ENCODE measurements at places on chromosomes 4 and X.

DNA sequence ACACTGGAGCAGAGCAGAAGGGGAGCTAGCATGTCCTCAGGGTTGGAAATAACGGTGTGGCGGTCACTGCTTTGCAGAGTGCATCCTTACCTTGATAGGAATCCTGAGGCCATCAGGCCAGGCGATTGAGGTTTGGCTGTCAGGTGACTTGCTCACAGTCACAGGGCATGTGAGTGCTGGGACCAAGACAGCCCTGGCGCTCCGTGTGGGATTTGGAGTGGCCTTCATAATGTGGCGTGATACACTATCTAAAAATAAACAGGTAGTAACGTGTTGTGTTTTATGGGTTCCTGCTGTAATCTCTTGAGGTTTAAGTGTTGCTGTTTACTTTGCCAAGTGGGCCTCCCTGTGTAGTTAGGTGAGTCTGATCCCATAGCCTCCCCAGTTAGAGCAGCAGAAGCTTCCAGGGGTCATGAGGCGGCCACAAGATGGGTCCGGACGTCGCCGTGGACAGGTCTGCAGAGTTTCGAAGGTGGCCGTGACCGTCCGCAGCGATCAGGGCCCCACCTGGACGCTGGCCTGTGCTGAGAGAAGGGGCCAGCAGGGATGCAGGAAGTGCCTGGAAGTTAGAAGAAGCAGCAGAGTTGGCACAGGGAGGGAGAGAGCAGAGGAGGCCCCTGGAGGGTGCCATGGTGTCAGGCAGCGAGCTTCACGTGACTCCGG is 27.7 kb downstream of the RGS12 start:
- no peak for DNase-seq

GRCh38 chrX:134660627-134661026 is 2.4 kb upstream of the PLAC1 start:
- DNase-seq = no peak

- no peak for DNase-seq
Measured at GRCh38 chrX:120504569-120504968, 35.5 kb upstream of the LAMP2 start.

DNA sequence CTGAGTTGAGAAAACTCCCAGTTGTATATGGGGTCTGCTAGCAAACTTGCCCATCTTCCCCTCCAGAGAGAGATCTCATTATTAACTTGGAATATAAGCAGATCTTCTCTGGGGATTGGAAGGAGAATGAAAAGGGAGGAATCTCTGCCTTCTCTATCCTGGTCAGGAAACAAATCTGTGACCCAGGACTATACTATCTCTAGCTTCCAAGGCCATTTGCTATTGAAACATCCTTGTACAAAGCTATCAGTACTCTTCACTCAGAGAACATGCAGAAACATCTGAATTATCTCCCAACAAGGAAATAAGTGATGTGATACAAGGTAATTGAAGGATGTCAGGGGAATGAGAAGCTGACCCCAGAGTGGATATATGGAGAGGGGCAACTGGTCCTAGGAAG is 183.8 kb downstream of the FRMPD4 start:
- no peak for DNase-seq

GRCh38 chr4:184292877-184293276 is 75.2 kb upstream of the ENPP6 start:
- no peak for DNase-seq

- DNase-seq = no peak
Measured at GRCh38 chrX:914206-914605, 283.6 kb downstream of the SHOX start.

- DNase-seq = no peak
Measured at GRCh38 chrX:56764975-56765791, 36.1 kb downstream of the NBDY start.

- DNase-seq = no peak
Measured at GRCh38 chr4:3465698-3466671, 2.9 kb downstream of the DOK7 start.

All from GM04503 (cell line).